IMR-90 (cell line): ENCODE measurements at places on chromosomes 3 and 15. TPM values are rescaled to one million over a fixed set of nuclear protein-coding genes. Genes with fewer than 3 reads are reported as not detected.
A peak's percentile ranks its signal among the peaks of the same experiment; 100 is the strongest.

Gene CD80
- not detected in 2 replicates for total RNA-seq

GRCh38 chr15:90037961-90038631, 37.0 kb downstream of the ZNF710 start:
- H3K36me3 ChIP-seq, result no peaks in the 10 kb centered on the region
- no peaks in the 10 kb centered on the region for H3K27me3 ChIP-seq
- H3K4me3 ChIP-seq, result no peak overlapping the region
- peak; percentile 53 for DNase-seq
- peaks cover 32% of the 10 kb centered on the region for H3K4me1 ChIP-seq

Gene EPHB1
- total RNA-seq, result under 0.01 and 0.36 TPM in 2 replicates

DNA sequence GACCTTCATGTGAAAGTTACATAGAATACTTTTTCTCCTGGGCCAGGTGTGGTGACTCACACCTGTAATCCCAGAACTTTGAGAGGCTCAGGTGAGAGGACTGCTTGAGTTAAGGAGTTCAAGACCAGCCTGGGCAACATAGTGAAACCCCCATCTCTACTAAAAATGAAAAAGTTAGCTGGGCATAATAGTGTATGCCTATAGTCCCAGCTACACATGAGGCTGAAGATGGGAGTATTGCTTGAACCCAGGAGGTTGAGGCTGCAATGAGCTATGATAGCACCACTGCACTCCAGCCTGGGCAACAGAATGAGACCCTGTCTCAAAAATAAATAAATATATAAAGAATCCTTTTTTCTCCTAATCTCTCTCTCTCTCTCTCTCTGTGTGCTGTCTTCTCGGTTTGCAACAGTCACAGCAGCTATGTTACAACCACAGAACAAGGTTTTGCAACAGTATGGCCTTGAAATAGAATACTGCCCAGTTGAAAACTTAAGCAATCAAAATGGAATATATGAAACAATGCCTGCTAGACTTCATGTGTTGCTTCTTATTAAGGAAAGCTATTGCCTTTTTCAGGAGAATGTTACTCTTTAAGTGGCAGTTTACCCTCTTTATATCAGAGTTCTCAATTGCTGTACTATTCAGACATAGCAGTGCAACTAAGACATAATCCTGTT, 12.3 kb upstream of the DENND4A start:
- H3K4me1 ChIP-seq, result no peaks in the 10 kb centered on the region; the same call in none of the 2 replicates
- no peaks in the 10 kb centered on the region for H3K36me3 ChIP-seq
- no peak overlapping the region for H3K4me3 ChIP-seq
- H3K27ac ChIP-seq, result no peak overlapping the region
- peak; percentile 63 for DNase-seq

GRCh38 chr3:151228666-151229040, 25.6 kb upstream of the GPR171 start:
- H3K4me3 ChIP-seq, result no peak overlapping the region
- peak overlapping the region; percentile 66 for H3K27ac ChIP-seq
- peaks cover 21% of the 10 kb centered on the region for H3K4me1 ChIP-seq
- H3K27me3 ChIP-seq, result no peaks in the 10 kb centered on the region

DNA sequence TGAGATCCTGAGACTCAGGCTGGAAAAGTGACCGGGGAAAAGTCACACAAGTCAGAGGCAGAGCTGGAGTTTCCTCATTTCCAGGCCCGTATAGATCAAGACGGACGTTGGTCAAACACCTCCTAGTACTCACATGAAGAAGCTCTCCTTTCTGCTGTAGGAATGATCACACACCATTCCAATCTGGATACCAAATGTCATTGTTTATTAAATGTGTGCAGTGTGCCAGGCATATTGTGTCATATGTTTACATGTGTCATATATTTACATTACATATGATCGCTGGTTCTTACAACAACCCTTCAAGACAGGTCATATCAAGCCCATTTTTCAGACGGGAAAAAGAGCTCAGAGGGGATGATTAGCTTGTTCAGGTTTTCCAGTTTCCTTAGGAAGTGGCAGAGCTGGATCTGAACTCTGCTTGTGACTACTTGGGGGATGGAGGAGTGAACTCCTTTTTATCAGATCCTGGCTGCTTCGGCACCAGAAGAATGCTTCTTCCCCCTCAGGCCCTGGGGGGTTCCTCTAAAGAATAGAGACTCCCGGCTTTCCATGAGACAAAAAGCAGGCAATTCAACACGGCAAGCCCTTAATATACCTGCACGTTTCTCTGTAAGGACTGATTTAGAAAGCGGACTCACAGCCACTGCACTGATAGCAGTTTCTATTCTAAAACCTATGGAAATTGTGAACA, 41.9 kb downstream of the FAM43A start:
- peaks cover 36% of the 10 kb centered on the region for H3K27me3 ChIP-seq
- no peaks in the 10 kb centered on the region for H3K36me3 ChIP-seq
- DNase-seq, result peak; percentile 80
- H3K27ac ChIP-seq, result peak overlapping the region; percentile 22; the same call in 1 of the 2 replicates

Gene FOXB1
- not detected in 2 replicates for total RNA-seq

GRCh38 chr3:135127946-135128470, 332.9 kb downstream of the EPHB1 start:
- H3K27ac ChIP-seq, result no peak overlapping the region
- no peak overlapping the region for H3K4me3 ChIP-seq
- no peaks in the 10 kb centered on the region for H3K27me3 ChIP-seq
- no peak for DNase-seq

DNA sequence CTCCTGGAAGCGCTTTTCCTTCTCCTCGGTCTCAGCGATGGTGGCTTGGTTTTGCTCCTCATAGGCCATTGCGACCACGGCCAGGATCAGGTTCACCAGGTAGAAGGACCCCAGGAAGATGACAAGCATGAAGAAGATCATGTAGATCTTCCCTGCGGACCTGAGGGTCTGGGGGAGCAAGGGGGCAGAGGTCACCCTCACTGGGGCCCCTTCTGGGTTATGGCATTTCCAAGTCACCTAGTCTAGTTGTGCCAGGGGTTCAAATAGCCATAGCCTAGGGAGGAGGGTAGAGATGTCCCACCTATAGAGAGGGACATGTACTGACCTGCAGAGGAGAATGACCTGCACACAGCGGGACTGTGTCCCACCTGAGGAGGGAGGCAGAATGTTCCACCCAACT, 43.5 kb downstream of the SCN5A start:
- no peaks in the 10 kb centered on the region for H3K27me3 ChIP-seq
- H3K36me3 ChIP-seq, result no peaks in the 10 kb centered on the region; the same call in none of the 2 replicates
- no peak for DNase-seq
- no peak overlapping the region for H3K4me3 ChIP-seq

Gene CYP8B1
- total RNA-seq, result not detected in 2 replicates

DNA sequence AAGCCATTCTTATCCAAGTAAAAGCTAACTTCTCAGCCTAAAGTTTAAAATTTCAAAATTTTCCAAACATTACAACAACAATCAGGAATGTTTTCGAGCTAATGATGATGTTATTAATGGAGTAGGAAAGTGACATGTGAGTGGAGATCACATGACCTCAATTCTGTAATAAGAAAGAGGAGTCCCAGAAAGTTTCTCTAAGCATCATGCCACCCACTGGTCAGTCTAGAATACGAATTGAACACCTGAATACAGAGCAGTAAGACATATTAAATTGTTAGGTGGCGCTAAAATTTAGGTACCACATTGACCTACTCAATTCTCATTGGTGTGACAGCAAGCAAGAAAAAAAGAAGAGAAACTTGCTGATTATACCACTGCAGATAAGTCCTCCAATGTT, 163.9 kb downstream of the DCLK3 start:
- H3K4me3 ChIP-seq, result no peak overlapping the region
- no peaks in the 10 kb centered on the region for H3K4me1 ChIP-seq
- no peak overlapping the region for H3K27ac ChIP-seq
- H3K36me3 ChIP-seq, result no peaks in the 10 kb centered on the region

- H3K36me3 ChIP-seq, result no peaks in the 10 kb centered on the region
- 0 out of 2 replicates have a peak, but pooled peaks cover 2% of the 10 kb centered on the region for H3K4me1 ChIP-seq
- H3K27me3 ChIP-seq, result 0 out of 2 replicates have a peak, but pooled peaks cover 2% of the 10 kb centered on the region
- H3K4me3 ChIP-seq, result no peak overlapping the region
- peak; percentile 3 for DNase-seq
Measured at GRCh38 chr3:56880720-56881575, 79.2 kb upstream of the ARHGEF3 start.

Gene SAMMSON
- total RNA-seq, result not detected in 2 replicates

- no peak for DNase-seq
- H3K27me3 ChIP-seq, result no peaks in the 10 kb centered on the region
- 0 out of 2 replicates have a peak, but pooled peaks cover 3% of the 10 kb centered on the region for H3K36me3 ChIP-seq
- no peak overlapping the region for H3K27ac ChIP-seq
- peaks cover 2% of the 10 kb centered on the region; the same call in 1 of the 2 replicates for H3K4me1 ChIP-seq
Measured at GRCh38 chr3:119340446-119340845, 46.3 kb downstream of the ARHGAP31 start.

DNA sequence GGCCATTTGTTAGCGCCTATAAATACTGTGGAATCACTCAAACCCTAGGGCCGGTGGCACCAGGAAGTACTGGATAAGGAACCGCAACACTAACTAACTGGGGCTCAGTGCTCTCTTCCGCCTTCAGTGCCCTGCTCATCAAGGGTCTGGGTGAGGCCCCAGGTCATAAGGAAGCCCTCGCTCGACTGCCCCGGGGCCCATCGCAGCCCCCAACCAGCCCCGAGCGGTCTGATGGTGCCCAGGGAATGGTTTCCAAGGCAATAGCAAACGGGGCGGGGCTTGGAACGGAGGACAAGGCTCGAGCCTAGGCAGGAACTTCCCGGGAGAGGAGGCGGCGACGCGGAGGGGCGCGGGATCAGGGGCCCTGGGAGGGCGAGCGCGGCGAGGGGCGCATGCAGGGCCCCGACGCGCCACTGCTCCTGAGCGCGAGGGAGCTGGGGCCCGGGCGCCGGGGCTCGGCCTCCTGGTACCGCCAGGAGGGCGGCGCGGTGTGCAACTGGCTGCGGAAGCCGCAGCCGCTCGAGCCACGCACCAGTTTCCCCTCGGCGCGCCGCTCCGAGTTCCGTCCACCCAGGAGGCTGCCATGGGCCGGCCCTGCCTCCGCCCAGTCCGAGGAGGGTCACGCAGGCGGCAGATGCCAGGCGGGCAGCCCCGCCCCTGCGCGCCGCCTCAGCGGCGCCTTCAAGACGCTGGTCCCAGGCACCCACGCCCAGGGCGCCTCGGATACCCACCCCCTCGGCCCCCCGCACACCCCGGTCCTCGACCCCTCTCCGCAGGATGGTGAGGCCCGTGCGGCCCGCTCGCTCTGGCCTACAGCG, at the start of gene TTLL3:
TTLL3 (plus strand) TSS at position 648 of the 818 bp plus-strand sequence. CDS start 400 bp downstream, outside the sequence.
- peak; percentile 36 for DNase-seq
- peak within 1 kb of the TSS; percentile 43 for H3K27ac ChIP-seq
- H3K4me3 ChIP-seq, result peak within 1 kb of the TSS; percentile 46
- peaks cover 7% of the 10 kb centered on the region for H3K4me1 ChIP-seq

Gene UBA7
- total RNA-seq, result 15.3 and 18.6 TPM in 2 replicates

Gene KLHL40
- not detected in 2 replicates for total RNA-seq

Gene ANKRD34C
- not detected in 2 replicates for total RNA-seq

Gene NR2E3
- under 0.01 and 0.56 TPM in 2 replicates for total RNA-seq
